ENCODE measurements at places on chromosomes 3 and 15. TPM values are rescaled to one million over a fixed set of nuclear protein-coding genes. Genes with fewer than 3 reads are reported as not detected.

GRCh38 chr3:183823963-183824362 lies 1.4 kb downstream of the MAP6D1 start:
- DNase-seq, result no peak

- DNase-seq, result no peak
These were observed 909.1 kb downstream of the EPHA3 start for GRCh38 chr3:90016555-90016954.

- no peak for DNase-seq
These were observed 41.8 kb downstream of the CCK start for GRCh38 chr3:42224178-42224577.

DNA sequence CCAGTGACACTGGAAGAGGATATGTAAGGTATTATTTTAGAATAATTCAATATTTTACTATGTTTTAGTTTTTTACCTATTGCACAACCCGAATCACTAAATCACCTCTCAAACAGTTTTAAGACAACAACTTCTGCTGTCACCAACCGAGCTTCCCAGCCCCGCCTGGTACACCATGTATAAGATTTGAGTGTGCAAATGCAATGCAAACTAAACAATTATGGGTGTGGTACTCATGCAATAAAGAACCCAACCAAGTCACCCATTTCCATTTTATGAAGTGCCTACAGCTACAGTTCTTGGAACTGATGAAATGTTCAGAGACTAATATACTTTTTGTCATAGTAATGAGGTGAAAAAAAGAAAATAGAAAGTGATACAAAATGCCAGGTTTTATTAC lies 256.2 kb downstream of the TAFA4 start:
- DNase-seq, result no peak

CCDC33 gene
- not detected for total RNA-seq

A4GNT gene
- not detected for total RNA-seq

DNA sequence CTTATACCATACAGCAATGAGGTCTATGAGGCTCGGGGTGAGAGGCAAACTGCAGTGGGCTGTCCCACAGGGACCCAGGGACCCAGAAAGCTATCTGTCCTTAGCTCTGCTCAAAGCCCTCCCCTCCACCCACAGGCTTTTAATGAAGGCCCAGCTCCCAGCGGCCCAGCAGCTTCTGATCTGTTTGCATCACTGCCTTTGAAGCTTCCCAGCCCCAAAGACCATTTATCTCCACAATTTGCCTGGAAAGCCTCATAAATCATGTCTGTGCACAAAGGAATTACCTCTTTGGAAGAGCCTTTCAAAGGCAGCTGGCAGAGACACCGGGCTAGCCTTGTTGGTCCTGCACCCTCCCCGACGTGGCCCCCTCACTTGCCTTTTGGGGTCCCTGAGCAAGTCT lies 123.9 kb downstream of the RAB11A start:
- DNase-seq, result no peak

ADAMTS17 gene
- total RNA-seq, result 5.3 TPM

FSIP1 gene
- 1.8 TPM for total RNA-seq

DNA sequence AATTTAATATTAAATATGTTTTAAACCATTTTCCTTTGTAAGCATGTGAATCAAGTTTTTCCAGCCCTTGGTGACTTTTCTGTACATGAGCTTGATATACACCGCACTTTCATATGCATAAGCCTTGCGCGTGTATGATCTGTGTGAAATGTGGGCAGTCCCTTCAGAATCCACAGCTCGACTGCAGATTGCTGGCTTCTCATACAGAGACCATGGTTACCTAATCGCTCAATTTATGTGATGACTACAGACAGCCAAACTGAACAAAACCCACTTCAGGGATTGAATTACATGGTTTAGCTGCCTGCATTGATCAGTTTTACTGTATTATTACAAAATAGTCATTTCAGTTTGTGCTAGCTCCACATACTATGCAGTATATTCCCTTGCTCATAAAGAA lies 212.3 kb upstream of the NECTIN3 start:
- no peak for DNase-seq

DNA sequence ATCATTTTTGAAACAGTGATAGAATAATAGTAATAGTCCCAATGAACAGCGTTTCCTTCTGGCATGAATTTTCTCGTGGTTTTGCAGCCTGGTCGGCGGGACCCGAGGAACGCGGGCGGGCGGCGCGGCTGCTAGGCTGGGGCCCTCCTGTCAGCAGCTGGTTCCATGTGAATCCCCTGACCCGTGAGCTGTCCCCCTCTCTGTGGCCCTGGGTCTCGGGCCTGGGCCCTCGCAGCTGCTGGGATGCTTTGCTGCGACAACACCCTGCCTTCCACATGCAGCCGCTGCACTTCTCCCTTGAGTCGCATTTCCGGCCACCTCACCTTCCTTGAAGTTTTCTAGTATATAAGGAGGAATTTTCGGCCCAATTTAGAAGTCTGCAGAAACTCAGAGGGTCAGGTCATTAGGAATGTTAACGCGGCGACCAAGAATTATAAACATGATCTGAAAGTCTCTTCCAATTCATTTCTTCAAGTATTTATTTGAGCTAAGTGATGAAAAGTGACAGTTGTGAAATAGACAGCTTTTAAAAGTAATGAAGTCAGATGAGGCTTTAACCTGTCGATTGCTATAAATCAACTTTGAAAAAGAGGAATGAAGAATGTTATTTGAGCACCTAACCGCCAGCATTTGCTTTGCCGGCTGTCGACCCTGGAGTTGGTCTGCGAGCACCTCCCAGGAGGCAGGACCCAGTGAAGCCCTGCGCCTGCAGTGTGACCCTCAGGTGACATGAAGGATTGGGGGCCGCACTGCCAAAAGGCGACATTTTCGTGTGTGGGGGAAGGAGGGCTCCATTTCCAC lies 27.7 kb downstream of the NR2F2 start:
- no peak for DNase-seq

DNA sequence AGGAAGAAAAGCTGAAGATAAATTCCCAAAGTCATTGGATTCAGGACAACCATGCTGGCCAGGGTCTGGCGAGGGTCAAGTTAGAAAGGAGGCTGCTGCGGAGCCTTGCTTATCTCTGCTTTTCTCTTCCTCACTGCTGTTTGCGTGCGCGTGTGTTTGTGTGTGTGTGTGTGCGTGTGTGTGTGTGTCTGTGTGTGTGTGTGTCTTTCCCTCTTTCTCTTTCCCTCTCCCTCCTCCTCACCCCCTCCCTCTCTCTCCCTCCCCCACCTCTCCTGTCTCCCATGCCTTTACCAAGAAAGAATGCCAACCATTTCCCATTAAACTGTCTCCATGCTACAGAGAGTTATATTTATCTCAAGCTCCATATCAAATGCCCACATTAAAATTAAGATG lies at the start of gene COLQ:
COLQ (minus strand) TSS at position 134 of the 393 bp plus-strand sequence; CDS start at position 53, 81 bp downstream.
- DNase-seq, result no peak

- DNase-seq, result no peak
These were observed 49.7 kb downstream of the MAGEF1 start for GRCh38 chr3:184662187-184662586.
